IMR-90 (cell line): ENCODE measurements at places on chromosomes 2 and 18. TPM values are rescaled to one million over a fixed set of nuclear protein-coding genes. Genes with fewer than 3 reads are reported as not detected.
A peak's percentile ranks its signal among the peaks of the same experiment; 100 is the strongest.

The MTCL1 gene
- 29.0 and 38.6 TPM in 2 replicates for total RNA-seq

The ALPG gene
- not detected in 2 replicates for total RNA-seq

DNA sequence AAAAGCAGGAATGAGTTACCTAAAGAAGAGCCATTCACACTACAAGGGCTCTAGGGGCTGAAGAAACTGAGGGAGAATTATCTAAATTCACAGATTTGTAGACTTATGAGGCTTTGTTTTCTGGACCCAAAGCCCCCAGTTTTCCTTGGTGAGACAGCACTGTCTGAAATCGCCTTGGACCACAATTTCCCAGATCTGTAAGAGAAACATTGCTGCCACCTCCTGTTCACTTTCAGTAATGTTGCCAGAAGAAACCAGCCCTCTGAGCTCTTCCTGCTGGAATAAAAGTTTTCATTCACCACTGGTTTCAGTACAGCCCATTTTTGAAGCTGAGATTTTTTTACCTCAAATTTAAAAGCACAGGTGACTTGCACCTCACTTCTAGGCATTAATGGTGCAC is 169.2 kb downstream of the CDH20 start:
- DNase-seq = peak; percentile 61

DNA sequence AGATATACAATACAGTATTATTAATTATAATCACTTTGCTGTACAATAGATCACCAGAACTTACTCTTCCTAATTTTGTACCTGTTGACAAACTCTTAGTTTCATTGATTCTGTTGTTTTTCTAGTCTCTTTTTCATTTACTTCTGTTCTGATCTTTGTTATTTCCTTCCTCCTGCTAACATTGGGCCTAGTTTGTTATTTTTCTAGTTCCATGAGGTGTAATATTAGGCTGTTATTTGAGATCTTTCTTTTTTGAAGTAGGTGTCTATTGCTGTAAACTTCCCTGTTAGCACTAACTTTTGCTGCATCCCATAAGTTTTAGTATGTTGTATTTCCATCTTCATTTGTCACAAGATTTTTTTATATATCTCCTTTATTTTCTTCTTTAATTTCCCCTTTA is 55.1 kb downstream of the LIMS1 start:
- no peak for DNase-seq

- DNase-seq = peak; percentile 37
These were observed at the start of gene TXNDC2 for GRCh38 chr18:9885170-9886004. TSS of gene TXNDC2 (plus strand) at chr18:9885973. CDS start at chr18:9886681, 708 bp downstream.

The ATP8B1 gene
- 136 and 170 TPM in 2 replicates for total RNA-seq

GRCh38 chr2:228986961-228987360 is 284.1 kb downstream of the PID1 start:
- DNase-seq = no peak

DNA sequence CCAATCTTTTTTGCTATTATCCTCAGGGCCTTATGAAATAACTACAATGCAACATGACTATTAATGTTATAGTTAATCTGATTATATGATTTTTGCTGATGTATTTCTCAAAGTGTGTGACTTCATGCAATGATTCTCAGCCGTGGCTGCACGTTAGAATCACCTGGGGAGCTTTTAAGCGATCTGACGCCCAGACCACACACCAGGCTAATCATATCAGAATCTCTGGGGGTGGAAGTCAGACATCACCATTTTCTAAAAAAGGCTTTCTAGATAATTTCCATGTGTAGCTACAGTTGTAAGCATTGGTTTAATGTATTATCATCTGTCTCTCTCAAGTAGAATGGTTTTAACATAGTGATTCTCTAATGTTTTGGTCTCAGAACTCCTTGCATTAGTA is 5.5 kb upstream of the QPCT start:
- DNase-seq = no peak

DNA sequence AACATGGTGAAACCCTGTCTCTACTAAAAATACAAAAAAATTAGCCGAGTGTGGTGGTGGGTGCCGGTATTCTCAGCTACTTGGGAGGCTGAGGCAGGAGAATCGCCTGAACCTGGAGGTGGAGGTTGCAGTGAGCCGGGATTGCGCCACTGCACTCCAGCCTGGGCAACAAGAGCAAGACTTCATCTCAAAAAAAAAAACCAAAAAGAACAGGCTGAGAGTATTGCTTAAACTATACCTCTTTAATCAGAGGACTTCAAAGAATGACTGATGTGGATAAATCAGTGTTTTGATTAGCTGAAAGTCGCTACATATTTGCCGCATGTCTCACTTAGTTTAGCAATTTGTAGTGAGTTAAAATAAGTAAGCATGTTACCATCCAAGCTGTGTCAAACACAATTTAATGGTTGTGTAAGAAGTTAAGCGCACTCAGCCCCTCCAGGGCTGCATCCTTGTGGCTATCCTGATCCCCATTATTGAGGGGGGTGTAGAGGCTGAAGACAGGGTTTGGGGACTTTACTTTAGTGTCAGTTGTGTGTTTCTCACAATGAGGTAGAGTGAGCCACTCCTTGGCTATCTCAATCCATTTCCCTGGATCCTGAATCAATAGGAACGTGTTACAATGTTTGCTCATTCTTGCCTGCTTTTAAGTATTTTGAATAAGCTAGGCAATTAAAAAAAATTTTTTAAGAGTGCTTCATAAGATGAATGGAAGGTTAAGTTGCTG is 11.0 kb upstream of the FARP2 start:
- DNase-seq = peak; percentile 51

- peak; percentile 66 for DNase-seq
These were observed 9.8 kb downstream of the MALL start for GRCh38 chr2:110105608-110106467.

DNA sequence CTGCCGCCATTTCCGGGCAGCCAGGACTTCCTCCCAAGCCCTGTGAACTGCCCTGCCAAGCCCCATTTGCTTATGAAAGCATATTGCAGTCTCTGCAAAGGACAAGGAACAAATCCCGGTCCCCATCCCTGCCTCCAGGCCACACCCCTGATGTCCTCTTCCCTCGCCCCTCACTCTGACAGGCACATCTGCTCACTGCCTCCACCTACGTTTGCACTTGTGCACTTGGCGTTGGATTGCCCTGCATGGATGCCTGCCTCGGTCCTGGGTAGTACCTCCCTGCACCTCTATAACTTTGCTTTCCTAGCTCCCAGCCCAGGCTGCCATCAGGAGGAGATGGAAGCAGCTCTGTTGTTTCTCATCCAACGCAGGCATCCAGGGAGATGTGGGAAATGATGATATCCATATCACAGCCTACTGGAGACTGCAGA is 19.6 kb upstream of the RPL31 start:
- no peak for DNase-seq
